ENCODE measurements at places on chromosomes 7 and 10.

GRCh38 chr7:43884209-43884608 is 14.9 kb upstream of the MRPS24 start:
- no peak for DNase-seq

GRCh38 chr7:4631380-4632179 is 50.5 kb upstream of the FOXK1 start:
- peak; percentile 88 for DNase-seq

DNA sequence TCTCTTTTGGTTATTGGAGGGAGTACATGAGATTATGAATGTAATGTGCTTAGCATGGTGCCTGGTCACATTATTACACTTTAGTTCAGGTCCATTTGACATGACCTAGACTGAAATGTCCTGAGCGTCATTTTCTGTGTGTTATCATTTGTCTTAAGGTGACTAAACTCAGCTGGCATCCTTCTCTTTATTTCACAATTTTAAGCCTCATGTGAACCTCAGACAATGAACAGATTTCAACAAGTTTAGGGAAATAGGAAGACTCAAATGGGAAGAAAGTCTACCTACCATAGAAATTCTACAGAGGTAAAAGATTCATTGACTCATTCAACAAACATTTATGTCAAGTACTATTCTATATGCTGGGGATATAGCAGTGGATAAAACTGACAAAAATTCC is 70.2 kb upstream of the EXOC6 start:
- DNase-seq = no peak

- peak; percentile 78 for DNase-seq
Observed at GRCh38 chr10:24207781-24208611, 942 bp upstream of the KIAA1217 start.

GRCh38 chr7:91414734-91415133 is 150.5 kb downstream of the FZD1 start:
- DNase-seq = no peak

GRCh38 chr10:12643279-12643678 is 293.9 kb downstream of the CAMK1D start:
- no peak for DNase-seq

DNA sequence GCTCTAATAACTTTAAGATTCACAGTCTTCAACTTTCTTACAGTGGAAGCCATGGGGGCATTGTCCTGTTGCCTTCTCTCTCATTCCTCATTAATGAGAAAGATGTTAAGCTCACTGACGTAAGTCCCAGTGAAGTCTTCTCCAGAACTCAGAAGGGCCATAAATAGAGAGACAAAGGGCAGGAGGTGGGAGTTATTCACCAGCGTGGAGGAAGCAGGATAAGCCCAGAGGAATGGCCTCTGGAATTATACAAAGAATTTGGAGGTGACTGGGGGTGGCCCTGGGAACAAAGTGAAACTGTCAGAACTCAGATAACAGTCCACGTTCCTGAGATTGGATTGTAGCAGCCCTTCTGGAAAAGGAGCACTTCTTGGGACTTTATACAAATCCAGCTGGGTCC is 52.4 kb downstream of the SORBS1 start:
- DNase-seq = no peak

DNA sequence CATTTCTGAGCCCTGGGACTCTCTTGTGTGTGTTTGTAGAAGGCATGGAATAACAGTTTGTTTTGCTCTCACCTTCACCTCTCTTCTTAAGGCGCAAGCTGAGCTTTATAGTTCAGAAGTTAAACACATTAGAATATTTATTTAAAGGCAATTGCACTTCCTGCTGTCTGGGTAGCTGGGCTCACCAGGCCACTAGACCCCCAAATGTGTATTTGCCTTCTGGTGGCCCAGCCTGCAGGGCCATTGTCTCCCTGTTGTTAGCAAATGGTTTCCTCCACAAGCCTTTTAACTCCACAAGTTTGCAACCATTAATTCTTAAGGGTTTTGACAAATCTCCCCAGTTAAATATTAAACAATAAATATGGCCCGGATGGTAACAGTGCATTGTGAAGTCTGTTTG is 31.1 kb upstream of the NEUROD6 start:
- DNase-seq = no peak

DNA sequence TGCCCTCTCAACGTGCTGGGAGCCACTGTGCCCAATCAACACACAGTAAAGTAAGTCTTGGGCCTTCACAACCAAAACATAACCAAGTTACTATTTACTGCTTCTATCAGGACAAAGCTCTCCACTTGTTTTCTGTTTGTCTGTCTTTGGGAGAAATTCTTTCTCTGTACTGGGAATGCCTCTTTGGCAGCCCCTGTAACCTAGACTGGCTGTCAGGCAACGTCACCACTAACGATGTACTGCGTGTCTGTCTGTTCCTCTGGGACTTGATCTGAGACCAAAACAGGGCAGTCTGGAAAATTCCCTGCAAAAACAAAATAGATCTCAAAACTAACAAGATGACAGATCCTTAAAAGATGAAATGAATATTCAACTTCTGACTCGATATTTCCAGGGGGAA is 113.0 kb downstream of the SMURF1 start:
- DNase-seq = peak; percentile 31

DNA sequence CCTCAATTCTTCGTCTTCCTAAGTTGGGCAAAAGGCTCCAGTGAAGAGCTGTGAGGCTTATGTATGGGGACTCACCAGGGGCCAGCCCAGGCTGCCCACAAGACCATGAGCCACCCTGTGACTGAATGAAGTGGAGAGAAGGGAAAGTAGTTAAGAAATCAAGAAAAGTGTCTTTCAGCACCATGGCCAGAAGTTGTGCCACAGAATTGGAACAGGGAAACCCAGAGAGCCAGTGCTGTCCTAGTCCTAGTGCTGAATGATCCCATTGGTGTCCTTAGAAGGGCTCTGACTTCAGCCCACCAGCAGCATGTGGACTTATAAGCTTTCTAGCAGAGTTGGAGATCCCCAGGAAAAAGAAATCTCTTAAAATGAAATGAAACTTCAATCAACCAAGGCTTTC is 37.0 kb upstream of the CCSER2 start:
- peak; percentile 19 for DNase-seq

DNA sequence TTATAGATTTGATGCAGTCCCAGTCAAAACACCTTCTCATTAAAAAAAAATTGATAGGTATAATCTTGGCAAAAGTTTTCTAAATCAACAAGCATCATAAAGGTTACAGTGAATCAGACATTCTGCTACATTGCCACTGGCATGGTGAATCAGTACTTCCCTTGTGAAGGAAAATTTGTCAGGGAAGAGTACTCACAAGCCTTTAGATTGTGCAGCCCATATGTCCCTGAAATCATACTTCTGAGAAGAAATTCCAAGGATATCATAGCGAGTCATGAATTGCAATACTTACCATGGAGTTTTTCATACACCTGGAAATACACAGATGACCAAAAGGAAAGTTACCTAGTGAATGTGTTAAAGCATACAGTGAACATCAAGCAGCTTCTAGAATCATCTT is 17.2 kb downstream of the VSTM2A start:
- DNase-seq = no peak

DNA sequence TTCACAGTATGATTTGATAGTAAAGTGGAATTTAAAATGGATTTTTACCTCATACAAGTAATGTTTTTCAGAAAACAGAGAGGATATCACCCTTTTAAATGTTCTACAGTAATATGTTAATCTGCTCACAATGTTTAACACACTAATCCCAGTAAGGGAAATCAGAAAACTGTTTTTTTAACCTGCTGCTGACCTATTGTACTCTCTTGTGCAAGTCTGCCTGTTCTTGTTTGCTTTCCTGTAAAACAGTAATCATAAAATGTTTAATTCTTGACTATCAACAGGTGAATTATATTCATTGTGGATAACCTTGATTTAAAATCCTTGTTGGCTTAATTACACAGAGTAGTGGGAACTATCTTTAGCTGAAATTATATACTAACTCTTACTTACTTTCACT is 126.4 kb downstream of the GNAT3 start:
- DNase-seq = no peak

GRCh38 chr10:17430647-17431355 is 23.6 kb downstream of the ST8SIA6 start:
- DNase-seq = peak; percentile 82

GRCh38 chr7:69630292-69630691 is 32.0 kb downstream of the AUTS2 start:
- no peak for DNase-seq

- no peak for DNase-seq
Observed at GRCh38 chr7:123994449-123994848, 38.4 kb downstream of the TMEM229A start.

DNA sequence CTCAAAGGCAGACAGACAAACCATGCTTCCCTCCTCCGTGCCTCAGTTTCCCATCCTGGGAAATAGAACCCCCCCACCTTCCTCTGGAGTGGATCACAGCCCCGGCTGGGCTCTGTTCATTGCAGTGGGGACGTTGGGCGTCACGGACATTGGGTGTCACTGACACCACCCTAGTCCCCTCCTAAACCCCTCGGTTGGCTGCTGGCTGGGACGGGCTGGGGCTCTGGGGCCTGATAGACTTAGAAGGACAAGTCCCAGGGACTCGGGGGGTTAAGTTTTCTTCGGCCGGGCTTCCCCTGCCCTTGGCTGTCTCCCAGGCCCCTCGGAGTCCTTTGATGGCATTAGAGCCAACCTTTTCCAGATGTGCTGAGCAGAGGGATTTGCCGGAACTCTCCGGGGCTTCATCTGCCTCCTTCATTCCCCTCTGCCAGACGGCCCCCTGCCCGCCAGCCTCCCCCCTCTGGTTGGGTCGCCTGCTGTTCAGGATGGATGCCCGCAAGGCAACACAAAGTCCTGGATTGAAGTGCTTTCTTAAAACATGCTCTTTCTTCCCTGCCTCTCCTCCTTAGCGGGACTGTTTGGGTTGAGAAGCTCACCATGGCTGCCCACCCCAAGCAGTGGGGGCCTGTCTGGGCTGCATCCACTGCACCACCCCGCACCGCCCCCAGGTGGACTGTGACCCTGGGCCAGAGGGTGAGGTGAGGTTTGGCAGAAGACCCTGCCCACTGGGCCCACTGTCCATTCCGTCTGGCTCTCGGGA is 73.0 kb downstream of the COL26A1 start:
- DNase-seq = no peak

- peak; percentile 56 for DNase-seq
Observed at GRCh38 chr7:47179812-47180515, 401.9 kb downstream of the TNS3 start.

DNA sequence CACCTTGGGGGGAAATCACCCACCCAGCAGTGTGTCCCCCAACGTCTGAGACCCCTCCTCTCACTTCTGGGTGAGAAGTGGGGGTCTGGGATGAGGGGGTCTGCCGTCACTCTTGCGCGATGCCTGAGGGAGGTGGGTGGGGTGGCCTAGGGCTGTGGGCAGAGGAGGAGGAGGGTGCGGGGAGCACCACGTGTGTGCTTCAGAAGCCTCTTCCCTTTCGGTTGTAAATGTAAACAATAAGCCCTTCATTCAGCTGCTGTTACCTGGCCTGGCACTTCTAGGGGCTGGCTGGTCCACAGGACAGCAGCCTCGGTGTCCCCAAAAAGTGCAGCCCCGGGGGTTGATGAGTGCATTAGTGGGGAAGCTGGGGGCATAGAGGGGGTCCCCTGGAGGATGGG is 1.3 kb downstream of the CLIP2 start:
- no peak for DNase-seq

DNA sequence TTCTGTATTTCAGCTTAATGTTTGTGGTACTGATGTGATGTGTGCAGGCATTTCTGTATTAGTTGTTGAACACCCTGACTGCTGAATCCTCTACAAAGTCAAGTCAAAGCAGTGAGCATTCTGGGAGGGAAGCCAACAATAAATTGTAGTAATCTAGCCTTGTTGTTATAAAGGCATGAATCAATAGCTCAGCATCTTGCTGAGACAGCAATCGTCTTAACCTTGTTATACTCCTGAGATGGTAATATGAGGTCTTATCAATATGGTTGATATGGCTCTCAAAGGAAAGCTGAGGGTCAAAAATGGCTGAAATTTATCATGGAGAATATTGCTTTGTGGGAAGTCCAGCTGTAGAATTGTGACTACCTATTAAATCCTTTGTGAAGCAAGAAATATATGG is 299.4 kb downstream of the DNAJB9 start:
- DNase-seq = no peak

DNA sequence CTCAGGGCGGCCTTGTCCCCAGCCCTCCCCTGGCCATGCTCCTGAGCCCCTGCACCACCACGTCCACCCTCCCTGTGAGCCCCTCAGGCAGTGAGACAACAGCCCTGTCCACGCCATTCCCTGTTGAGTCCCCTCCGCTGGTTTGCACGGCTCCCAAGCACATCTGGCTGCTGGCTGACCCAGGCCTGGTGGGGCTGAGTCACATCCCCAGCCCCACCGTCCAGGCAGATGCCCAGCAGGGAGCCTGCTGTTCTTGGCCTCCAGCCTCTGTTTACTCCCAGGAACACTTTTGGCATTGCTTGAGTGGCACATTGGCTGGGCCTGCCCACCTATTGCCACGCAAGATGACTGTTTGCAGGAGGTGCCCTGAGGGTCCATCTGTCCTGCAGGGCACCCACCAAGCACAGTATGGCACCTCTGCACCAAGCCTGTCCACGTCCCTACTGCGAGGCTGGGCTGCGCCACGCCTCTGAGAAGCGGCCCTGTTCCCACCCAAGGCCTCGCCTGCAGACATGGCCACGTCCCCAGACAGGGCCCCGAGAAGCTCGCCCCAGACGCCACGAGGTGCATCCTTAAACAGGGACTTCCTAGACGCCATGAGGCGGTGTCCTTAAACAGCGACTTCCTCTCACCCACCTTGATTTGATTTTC is 48.4 kb upstream of the INPP5A start:
- DNase-seq = no peak

- DNase-seq = peak; percentile 51
Observed at GRCh38 chr10:94129393-94130130, 135.8 kb downstream of the PLCE1 start.

- DNase-seq = no peak
Observed at GRCh38 chr7:20742913-20743312, 43.8 kb downstream of the SP8 start.

DNA sequence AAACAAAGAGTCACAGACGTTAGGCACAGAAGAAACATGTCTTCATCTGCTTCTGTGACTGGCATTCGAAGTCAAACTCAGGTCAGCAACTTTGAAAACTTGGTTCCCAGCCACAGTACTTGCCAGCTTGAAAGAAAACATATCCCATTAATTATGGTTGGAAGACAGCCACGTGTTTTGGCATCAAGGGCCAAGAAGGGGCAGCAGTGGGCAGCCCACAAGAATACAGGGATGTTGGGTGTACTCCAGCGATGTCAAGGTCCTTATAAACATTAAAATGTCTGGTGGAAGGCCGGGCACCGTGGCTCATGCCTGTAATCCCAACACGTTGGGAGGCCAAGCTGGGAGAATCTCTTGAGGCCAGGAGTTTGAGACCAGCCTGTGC is 29.5 kb downstream of the JCAD start:
- DNase-seq = peak; percentile 54

- no peak for DNase-seq
Observed at GRCh38 chr7:129095258-129095657, 40.3 kb upstream of the TNPO3 start.

Measured in adrenal gland (tissue), 19 donors.